ENCODE measurements at places on chromosomes 3 and 15. TPM values are rescaled to one million over a fixed set of nuclear protein-coding genes. Genes with fewer than 3 reads are reported as not detected.

Gene SAXO2
- total RNA-seq: 0.64 TPM

Gene TTC23
- 3.1 TPM for total RNA-seq

Gene ITPR1
- 70.7 TPM for total RNA-seq

Gene HRH1
- total RNA-seq: 0.10 TPM

Gene FHIT
- 21.3 TPM for total RNA-seq
